Sciatic nerve (tissue), 2 donors: ENCODE measurements at places on chromosomes 11 and 22.

DNA sequence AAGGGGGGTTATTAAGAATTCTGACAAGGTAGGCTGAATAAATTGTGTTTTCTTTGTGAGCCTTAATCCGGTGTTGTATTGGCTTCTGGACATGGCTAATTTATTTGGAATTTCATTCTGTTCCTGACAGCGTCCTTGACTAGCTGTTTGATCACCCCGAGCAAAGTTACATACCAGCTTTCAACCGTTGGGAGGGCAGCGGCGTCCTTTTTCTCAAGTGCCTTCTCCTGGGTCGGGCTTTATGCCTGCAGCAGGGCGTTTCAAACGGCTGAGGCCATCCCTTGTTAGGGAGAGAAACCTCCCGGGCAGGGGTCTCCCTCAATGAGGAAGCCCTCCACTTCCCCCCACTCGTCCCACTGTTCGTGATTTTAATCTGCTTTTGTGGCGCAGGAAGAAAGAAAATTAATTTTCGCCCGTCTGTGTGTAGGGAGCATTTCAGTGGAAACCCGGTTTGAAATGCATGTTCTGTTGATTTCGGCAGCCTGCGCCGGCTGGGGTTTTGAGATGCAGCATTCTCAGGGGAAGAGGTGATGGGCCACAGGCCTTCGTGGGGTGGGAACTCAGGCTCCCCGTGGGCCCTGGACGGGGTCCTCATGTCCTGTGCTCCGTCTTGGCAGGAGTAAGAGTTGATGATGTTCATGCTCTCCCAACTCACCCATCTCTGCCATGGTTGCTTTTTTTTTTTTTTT is 2.9 kb upstream of the SMIM38 start:
- DNase-seq = no peak

DNA sequence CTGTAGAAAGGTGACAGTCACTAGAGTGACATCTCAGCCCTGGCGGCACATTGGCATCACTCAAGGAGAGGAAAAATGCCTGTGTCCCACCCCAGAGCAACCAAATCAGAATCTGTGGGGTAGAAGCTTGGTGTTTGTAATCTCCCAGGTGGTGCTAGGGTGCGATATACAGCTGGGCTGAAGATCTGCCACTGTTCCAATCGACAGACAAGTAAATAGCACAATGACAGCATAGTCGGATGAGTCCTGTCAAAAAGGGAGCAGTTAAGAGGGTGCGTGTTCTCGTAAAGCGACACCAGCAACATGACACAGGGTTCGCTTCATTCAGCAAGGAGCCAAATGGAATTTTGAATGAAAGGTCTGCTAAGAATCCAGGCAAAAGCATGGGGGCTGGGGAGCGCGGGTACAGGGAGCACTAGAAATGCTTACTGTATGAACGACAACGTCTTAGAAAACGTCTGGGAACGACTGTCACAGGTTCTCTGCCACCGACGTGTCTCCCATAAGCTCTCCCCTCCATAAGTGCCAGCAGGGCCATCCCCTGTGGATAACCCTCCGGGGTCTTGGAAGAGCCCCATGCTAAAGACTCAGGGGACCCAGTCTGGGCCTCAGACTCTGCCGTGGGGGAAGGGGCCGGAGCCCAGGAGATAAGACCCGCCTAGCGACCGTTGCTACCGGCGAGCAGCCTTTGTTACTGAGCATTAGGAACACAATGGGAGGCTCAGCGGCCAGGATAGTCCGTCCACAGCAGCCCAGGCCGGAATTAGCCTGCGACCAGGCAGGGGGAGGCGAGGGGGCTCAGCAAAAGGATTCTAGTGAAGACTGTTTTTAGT is 20.8 kb downstream of the ADA2 start:
- no peak for DNase-seq

GRCh38 chr11:107018219-107018901 is at the start of gene GUCY1A2:
Gene GUCY1A2 (minus strand): TSS chr11:107018476. CDS start chr11:107018055, 421 bp downstream.
- DNase-seq = no peak

- no peak for DNase-seq
These were observed 104.1 kb downstream of the C11orf87 start for GRCh38 chr11:109526061-109526460.
